NCI-H1417 (cell line): ENCODE measurements at places on chromosomes 5 and 9.

GRCh38 chr5:112390327-112390726, 28.8 kb downstream of the EPB41L4A start:
- peak; percentile 59 for DNase-seq

DNA sequence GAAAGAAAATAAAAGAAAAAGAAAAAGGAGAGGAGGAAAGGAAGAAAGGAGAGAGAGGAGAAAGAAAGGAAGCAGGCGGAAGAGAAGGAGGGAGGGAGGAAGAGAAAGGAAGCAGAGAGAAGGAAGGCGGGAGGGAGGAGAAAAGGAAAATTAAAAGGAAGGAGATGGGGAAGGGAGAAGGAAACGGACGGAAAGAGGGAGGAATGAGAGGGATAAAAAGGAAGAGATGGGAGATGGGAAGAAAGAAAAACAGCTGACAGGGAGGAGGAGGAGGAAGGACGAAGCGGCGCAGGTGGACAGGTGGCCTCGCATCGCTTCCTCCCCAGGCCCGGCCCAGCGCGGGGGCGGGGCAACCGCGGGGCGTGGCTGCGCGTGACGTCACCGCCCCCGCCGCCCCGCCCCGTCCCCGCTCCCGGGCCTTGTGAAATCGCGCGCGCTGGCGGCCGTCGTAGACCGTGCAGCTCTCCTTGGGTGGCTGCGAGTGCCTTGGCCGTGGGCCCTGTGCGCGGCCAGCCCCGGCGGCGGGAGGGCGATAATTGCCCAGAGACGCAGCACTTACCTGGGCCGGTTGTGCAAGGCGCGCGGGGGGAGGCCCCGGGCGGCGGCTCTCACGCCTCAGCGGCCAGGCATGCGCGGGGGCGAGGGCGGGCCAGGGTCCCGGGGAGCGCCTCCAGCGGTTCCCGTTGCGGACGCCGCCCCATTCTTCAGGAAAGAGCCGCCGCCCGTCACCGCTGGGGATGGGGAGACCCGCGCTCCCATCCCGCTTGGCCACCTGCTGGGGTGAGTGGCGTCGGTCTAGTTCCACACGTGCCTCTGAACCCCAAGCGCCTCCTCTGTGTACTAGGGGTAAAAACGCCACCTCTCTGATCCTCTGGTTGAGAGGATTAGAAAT, 49.6 kb upstream of the FOXE1 start:
- peak; percentile 94 for DNase-seq

DNA sequence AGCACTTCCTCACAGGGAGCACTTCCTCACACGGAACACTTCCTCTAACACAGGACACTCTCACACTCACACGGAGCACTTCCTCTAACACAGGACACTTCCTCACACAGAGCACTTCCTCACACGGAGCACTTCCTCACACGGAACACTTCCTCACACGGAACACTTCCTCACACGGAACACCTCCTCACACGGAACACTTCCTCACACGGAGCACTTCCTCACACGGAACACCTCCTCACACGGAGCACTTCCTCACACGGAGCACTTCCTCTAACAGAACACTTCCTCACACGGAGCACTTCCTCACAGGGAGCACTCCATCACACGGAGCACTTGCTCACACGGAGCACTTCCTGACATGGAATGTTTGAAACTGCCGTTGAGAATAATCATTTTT, 13.4 kb downstream of the POMT1 start:
- no peak for DNase-seq

- DNase-seq, result no peak
Measured at GRCh38 chr9:136409557-136410455, 608 bp downstream of the ENTR1 start.

DNA sequence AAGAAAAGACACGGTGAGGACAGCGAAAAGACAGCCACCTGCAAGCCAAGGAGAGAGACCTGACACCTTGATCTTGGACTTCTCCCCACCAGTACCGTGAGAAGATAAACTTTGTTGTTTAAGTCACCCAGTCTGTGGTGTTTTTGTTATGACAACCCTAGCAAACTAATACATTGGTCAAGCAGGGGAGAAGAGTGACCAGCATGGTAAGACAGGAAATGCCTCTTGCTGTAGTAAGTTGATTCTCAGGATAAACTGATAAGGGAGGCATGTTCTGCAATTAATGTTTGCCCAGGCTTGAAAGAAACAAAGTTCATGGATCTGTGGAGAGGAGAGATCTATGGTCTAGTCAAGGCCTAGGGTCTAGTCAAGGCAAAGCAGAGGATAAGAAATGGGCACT, 801.2 kb downstream of the MAT2B start:
- no peak for DNase-seq

DNA sequence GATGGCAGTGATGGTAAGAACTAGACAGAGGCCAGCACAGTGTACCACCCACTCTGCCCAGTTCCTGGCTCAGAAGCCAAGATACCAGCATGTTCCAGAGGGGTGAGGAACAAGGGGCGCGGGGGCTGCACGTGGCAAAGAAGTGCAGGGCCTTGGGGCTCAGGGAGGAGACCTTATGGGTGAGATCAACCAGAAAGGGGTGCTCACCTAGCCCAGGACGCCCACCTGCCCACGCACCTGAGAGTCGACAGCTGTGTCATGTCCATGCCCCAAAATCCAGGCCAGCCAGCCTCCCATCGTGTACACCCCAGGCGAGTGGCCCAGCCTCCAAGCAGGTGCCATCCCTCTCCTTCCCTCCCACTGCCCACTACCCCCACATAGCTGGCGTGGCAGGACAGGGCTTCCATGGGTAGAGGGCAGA, 34.9 kb downstream of the BICD2 start:
- DNase-seq, result no peak

DNA sequence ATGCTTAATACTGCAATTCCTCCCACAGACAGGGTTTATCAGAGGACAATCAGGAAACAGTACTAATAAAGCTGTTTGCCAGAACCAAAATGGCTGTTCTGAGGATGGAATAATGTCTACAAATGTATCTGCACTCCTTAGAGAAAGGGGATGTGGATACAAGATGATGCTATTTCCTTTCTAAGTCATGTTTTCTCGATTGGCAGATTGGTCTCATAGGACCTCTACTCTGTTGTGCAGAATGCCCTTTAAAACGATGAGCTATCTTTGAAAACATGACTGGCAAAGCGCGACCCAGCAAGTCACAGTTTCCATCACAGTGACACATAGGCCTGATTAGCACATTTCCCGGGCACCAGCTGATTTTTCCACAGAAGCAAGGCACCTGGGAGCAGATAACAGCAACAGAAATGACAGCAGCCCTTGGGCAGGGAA, 54.0 kb downstream of the AOPEP start:
- no peak for DNase-seq

DNA sequence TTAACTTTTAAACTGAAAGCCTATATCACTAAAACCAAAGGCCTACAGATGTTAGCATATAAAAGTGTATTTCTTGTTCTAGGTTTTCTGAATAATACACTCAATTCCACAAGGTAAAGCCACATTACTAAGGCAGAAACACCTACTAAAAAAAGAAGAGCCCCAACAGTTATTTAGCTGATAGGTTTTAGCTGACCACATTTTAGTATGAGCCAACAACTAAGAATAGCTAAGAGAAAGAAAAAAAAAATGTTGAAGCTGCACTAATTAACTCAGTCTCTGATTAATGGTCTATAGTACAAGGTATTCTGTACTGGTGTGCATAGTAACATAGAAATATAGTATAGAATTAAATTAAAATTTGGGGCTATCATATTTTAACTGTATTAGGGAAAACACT, 23.5 kb downstream of the ZFR start:
- DNase-seq, result no peak

DNA sequence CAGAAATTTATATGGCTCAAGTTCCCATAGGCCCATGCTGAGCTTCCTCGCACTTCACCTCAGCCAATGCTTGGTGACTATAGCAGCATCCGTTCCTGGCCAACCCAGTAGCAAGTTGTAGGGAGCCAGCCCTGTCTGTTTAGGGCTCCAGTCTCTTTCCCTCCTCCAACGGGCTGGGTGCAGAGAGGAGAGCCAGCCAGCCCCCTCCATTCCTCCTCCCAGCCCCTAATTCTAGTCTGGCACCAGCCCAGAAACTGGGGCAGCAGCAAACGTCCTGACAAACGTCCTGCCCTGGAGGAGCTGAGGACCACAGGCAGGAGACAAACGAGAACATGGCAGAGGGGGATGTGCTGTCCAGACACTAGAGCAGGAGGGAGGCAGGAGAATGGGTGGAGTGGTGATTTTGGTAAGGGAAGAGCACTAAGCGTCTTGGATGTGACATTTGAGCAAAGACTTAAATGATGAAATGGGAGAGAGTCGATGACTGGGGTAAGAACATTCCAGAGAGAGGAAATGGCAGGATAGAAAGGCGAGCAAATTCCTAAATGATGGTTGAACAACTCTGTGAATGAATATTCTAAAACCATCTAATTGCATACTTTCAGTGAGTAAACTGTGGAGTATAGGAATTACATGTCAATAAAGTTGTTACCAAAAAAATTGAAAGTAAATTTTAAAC, 222.5 kb upstream of the DAPK1 start:
- no peak for DNase-seq

DNA sequence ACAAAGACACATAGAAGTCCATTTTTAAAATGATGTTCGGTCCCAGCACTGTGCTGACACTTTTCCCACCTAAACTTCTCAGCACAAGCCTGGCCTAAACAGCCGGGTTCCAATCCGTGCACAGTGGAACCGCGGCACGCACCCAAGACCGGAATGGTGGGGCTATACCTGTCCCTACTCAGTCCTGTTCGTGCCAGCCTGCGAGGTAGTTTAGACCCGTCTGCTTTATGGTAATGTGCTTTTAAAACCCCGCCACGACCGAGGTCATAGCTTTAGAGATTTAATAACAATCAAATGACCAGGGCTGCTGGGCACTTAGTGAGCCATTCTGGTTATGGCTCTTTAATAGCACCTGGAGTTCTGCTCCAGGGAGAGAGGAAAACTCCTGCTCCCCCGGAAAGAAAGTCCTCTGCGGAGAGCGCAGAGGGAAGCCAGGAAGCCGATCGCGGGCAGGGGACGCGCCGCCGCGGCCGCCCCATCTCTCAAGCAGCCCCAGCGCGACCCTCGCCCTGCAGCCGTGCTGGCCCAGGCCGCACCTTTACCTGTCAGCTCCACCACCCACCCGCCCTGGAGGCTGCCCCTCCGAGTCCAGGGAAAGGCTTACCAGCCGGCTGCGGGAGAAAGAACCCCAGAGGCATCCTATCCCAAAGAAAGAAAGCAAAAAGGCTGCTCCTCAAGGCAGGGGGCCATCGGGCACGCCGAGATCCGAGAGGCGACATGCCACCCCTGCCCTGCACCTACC, 511 bp downstream of the ARL15 start:
- peak; percentile 80 for DNase-seq

DNA sequence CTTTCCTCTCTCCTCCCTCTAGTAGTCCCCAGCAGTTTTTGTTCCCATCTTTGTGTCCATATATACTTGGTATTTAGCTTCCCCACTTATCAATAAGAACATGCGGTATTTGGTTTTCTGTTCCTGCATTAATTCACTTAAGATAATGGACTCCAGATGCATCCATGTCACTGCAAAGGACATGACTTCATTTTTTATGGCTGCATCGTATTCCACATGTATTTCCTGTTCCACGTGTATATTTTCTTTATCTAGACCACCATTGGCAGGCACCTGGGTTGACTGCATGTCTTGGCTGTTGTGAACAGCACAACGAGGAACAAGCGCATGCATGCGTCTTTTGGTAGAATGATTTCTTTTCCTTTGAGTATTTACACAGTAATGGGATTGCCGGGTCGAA, 6.2 kb downstream of the ZNF79 start:
- DNase-seq, result no peak

- no peak for DNase-seq
Measured at GRCh38 chr5:41009232-41009631, 61.9 kb downstream of the MROH2B start.
